ENCODE measurements at places on chromosomes 2 and 18.

DNA sequence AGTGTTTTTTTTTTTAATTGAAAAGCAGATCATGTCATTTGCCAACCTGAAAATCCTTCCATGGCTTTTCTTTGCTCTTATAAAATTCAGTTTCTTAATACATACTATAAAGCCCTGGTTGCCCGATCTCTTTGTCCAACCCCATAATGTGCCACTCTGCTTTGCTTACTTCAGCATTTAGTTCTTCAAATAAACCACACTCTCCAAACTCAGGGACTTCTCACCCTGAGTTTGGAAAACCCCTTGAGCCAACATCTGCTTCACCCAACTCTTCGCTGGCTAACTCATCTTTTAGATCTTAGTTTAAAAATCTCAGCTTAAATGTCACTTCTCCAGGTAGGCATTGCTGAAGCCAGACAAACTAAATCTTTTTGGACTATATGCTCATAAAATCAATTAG, 1.3 kb upstream of the STAT1 start:
- no peak for DNase-seq

GRCh38 chr2:73131807-73132206, 19.1 kb upstream of the RAB11FIP5 start:
- no peak for DNase-seq

GRCh38 chr2:43402452-43402937, 176.1 kb upstream of the ZFP36L2 start:
- no peak for DNase-seq

GRCh38 chr18:5973099-5973498, 77.8 kb upstream of the TMEM200C start:
- no peak for DNase-seq

DNA sequence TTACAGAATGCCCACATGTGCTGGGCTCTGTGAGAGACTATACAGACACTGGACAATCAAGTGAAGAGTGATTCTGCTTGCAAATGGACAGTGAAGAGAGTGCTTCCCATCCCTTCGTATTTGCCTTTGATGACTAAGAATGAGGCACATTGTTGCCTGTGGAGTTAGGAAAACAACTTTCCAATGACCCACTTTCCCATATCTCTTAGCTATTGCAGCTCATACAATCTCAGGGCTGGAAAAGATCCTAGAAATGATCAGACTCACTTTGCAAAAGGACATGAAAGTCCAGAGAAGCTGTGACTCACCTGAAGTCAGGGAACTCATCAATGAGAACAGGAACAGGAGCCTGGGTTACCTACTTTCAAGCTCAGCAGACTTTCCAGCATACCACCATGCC, 440.5 kb upstream of the TCF4 start:
- DNase-seq = no peak

- no peak for DNase-seq
Observed at GRCh38 chr18:39751161-39751560, 2185.6 kb upstream of the CELF4 start.

- DNase-seq = no peak
Observed at GRCh38 chr2:174675615-174676014, 78.0 kb upstream of the WIPF1 start.

DNA sequence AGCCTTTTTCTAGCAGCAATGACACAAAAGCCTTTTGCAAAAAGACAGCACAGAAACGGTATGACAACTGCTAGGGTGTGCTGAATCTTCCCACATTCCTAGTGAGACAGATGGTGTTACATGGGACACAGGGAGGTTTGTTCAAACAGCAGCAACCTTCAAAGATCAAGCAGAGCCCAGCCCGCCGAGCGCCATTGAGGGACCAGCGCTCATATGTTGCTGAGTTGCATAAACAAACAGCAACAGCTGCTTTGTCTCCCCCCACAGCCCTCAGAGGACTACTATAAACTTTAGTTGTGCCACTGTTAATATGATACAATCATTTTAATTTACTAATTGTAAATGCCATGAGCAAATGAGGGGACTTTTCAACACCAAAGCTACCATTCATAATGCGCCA, 117.7 kb downstream of the ZEB2 start:
- DNase-seq = no peak

DNA sequence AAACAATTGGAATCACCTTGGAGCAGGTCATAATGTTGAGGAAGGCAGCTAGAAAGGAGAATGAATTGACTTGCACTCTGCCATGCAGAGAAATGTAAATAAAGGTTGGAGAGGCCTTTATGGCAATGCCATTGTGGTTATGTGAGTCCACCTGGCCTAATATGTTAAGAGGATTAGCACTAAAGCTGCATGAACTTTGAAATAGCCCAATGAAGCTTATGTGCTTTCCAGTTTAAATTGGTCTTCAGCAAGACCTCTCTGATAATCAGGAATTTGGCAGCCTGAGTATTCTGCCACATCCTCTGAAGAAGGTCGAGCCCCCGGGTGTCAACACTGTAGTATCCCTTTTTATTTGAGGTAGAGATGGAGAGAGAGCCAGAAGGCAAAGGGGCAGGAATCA, 464.9 kb downstream of the CDH2 start:
- no peak for DNase-seq

DNA sequence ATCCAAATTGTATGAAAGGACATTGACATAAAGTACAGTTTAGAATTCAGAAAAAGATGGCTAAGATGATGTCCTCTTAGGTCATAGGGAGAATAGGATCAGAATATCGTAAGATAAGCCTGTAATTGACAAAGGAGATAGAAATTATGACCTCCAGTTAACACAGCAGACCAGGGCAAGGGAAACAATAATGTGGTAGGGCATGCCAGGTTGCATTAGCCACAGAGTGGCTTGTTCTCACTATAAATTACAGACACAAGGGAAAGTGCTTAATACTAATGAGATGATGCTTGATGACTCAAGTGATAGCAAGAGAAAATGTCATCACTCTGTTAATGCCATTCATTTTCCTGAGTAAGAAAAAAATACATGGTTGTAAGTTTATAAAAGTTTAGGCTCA, 48.9 kb upstream of the LRP1B start:
- no peak for DNase-seq

DNA sequence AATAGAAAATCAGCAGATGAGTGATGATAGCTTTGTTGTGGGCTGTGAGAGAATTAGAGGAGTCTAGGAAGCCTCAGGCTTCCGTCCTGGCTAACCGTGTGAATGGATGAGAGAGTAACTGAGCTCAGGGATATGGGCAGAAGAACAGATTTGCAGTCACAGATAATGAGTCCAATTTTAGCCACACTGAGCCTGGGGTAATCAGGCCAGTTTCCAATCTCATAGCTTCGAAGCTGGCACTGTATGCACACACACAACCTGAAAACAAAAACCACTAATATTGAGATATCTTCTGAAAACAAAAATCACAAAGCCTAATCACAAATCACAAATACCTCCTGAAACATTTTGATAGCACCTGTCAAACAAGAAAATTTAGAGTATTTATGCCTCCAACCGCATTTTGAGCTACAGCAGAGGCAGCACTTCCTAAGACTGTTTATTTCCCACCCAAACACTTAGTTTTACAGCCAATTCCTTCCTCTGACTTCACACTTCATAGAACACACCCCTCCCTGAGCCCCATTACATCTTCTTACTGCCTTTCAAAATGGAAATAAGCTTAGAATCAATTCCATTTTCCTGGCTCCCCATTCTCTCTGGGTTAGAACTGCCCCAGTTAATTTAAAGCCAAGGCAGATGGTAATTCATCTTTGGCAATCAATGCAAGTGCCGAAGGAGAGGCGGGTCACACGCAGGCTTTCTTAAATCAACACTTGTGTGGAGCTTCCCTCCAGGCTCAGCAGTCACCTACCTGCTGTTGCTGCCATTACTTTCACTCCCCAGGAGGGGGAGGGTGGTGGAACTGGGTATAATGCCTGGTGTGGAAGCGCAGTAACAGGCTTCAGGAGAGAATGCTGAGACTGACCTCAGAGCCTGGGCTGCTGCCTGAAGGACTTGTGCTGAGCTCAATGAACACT, 18.9 kb downstream of the TTR start:
- no peak for DNase-seq

- DNase-seq = no peak
Observed at GRCh38 chr18:69789794-69790193, 157.9 kb downstream of the CD226 start.

- no peak for DNase-seq
Observed at GRCh38 chr2:57936216-57936615, 110.4 kb upstream of the VRK2 start.

DNA sequence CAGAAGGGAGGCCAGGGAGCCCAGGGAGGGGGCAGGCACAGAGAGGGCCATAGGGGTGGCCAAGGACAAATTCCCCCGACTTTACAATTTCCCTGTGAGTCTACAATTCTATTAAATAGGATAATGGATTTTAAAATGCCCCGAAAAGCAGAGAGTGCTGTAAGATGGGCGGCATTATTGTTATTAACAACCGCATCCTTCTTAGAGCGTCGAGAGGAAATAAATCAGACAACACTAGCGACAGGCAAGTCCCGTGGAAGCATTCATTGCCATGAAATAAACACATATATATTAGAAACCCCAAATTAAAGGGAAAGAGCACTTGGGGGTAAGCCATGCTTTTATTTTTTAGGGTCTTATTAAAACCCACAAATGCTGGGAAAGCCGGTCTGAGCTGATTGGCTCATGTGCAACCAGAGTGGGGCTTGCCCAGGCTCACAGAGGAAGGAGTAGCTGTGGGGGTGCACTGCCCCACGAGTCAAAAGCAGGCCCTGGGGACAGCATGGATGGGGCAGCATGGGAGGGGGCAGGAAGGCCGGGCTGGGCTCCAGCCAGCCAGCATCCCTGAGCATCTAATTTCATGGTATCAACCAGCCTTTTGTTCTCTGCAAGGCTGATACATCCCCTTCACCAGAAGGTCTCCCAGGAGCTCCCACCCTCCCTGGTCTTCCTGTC, 187.1 kb downstream of the CELF4 start:
- no peak for DNase-seq

Data from SK-N-MC (cell line).